ENCODE measurements at places on chromosomes 1 and 21.
A peak's percentile ranks its signal among the peaks of the same experiment; 100 is the strongest.

- no peak for DNase-seq
Observed at GRCh38 chr1:234938135-234938534, 190.5 kb downstream of the TOMM20 start.

GRCh38 chr1:48227165-48228013, 4.9 kb downstream of the SLC5A9 start:
- no peak for DNase-seq

DNA sequence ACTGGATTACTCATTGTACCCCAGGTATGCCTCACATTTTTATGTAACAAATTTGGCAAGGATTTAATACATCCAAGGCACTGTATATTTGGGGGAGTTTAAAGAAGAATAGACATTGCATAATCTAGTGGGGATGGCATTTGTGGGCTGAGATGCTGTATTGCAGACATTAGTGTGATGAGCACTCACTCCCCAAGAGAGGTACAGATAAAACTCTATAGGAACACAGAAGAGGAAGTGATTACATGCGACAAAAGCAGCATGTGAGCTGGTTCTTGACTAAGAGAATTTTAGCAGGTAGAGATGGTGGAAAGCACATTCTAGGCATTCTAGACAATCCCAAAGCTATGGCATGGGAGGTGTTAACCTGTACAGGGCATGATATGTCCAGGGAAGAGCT, 24.2 kb upstream of the CDC14A start:
- no peak for DNase-seq

DNA sequence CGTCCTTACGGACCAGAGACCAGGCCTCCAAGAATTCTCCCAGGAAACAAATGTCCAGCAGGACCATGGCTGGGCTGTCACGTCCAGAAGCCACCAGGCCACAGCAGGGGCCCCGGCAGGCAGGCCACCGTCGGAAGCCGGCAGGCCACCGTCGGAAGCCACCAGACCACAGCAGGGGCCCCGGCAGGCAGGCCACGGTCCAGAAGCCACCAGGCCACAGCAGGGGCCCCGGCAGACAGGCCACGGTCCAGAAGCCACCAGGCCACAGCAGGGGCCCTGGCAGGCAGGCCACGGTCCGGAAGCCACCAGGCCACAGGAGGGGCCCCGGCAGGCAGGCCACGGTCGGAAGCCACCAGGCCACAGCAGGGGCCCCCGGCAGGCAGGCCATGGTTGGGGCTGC, 67.0 kb upstream of the PDE9A start:
- no peak for DNase-seq

GRCh38 chr1:11478571-11479374, at the start of gene DISP3:
TSS of gene DISP3 (plus strand) at chr1:11479155. CDS start at chr1:11500993, 21,838 bp downstream.
- DNase-seq: peak; percentile 10

GRCh38 chr21:20404915-20405314, 593.3 kb upstream of the NCAM2 start:
- DNase-seq: no peak

DNA sequence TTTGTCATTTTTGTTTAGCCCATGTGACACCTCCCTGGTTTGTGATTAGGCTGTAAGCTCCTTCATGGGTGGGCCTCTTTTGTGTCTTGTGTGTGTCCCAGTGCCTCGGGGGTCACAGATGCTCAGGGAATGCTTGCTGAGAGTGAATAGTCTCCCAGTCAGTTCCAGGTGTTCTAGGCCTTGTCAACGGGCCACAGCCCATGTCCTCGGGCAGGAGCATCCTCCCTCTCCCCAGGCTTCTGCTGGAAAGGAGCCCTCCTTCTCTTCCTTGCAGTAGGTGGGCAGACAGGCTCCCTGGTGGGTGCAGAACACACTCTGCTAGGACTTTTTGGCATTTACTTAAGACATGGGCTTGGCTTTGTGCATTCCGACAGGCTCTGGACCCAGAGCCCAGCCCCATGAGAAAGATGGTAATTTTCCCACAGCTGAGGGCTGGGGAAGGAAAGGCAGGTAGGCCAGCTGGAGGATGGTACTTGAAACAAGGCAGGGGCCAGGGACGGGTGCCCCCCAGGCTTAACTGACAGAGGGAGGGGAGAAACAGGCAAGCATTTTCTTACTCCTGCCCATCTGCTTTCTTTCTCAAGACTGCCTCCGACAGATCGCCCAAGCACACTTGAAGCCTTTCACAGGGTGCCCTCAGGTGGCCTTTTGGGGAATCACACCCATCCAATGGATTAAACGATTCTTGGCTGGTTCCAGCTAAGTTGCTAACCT, 7.1 kb upstream of the CPLANE2 start:
- DNase-seq: peak; percentile 65

DNA sequence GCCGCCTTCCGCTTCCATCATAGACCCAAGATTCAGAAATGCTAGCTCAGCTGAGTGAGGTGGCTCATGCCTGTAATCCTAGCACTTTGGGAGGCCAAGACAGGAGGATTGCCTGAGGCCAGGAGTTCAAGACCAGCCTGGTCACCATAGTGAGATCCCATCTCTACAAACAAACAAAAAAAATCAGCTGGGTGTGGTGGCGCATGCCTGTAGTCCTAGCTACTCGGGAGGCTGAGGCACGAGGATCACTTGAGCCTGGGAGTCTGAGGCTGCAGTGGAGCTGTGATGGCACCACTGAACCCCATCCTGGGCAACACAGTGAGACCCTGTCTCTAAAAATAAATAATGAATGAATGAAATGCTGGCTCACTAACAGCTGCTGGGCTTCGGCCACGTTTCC, 39.7 kb downstream of the TOMM20 start:
- no peak for DNase-seq

DNA sequence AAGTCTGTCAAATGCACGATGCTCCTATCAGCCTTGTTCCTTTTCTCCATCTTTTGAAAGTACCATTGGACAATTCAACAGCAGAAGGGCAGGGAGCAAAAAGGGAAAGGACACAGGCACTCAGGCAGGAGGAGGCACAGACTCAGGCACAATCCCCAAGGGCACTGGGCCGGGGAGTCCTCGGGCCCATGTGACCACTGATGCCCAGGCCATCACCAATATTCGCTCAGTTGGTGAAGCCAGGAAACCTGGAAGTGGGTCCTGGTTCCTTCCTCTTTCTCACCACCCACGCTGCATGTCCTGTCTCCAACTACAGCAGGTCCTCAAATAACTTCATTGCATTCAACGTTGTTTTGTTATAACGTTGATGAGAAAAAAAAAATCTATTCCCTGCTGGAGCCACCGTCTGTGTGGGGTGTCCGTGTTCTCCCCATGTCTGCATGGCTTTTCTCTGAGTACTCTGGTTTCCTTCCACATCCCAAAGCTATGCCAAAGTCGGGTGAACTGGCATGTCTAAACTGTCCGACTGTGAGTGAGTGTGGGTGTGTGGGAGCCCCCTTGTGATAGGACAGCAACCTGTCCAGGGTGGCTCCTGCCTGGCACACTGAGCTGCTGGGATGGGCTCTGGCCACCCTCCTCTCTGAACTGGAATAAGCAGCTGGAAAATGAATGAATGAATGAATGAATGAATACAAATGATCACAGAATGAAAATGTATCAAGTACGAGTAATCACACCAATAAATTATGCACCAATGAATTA, 12.5 kb downstream of the NID1 start:
- DNase-seq: no peak

GRCh38 chr21:44831227-44831860, 13.5 kb upstream of the SUMO3 start:
- DNase-seq: no peak

- DNase-seq: no peak
Observed at GRCh38 chr21:15508554-15508953, 221.2 kb upstream of the USP25 start.

DNA sequence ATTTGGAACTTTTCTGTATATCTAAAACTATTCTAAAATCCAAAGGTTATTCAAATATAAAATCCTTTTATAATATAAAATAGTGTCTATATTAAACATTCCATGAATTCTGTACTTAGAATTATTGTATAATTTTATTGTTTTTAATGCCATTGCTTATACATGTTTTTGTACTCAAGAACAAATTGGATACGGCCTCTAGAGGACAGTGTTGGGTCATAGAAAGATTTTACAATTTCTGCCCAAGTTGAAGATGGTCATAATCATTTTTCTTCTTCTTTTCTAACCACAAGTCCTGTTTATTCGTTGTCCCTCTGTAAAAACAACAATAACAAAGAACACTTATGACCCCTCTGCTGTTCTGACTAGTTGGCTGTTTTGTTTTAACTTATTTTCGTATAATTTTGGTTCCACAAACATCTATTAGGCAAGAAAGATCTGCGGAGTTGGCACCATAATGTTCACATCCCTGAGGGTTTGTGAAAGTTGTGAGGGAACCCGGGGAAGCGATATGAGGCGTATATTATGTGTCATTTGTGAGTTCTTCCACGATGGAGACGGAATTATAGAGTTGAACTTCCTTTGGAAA, 75.7 kb upstream of the KIF26B start:
- DNase-seq: peak; percentile 53

GRCh38 chr1:47569681-47570470, 132.0 kb downstream of the FOXD2 start:
- DNase-seq: peak; percentile 97

DNA sequence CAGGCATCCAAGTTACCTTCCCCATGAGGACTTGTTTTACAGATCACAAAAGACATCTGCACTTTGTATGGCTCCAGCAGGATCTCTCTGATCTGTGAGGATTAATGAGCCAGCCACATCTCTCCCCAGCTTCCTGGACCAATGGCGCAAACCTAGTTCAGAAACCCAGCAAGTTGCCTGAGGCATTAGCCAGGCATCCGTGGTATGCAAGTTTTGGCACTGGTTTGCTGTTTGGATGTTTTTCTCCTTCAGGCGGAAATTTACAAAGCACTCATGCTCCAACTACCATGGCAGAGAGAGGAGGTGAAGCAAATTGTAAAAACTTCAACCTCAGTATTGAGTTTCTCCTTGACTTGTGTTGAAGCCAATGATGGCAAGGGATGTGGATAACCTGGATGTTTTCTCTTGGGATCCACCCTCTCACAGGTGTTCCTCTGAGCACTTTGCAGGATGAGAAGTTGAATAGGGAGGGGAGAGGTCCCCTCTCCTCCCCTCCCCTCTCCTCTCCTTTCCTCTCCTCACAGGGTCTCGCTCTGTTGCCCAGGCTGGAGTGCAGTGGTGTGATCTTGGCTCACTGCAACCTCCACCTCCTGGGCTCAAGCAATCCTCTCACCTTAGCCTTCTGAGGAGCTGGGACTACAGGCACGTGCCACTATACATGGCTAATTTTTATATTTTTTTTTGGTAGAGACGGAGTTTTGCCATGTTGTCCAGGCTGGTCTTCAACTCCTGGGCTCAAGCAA, 25.6 kb upstream of the ENO1 start:
- DNase-seq: peak; percentile 97

DNA sequence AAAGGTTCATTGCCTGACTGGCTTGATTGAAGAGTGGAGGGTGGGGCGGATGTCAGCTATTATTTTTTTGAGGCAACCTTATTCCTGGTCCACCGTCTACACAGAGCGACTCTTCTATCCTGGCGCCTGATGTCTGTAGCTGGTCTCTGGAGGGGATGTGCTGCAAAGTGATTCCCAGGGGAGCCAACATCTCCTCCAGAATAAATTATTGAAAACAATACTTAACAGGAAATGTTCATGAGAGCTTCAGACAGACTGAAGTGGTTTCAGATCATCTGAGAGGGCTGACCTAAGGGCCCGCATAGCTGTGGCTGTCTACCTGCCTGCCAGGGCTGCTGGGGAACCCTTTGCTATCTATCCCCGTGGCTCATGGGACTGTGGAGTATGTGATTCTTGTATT, 66.7 kb downstream of the TEX35 start:
- no peak for DNase-seq

GRCh38 chr1:116518400-116518799, 52.4 kb downstream of the CD58 start:
- DNase-seq: no peak

DNA sequence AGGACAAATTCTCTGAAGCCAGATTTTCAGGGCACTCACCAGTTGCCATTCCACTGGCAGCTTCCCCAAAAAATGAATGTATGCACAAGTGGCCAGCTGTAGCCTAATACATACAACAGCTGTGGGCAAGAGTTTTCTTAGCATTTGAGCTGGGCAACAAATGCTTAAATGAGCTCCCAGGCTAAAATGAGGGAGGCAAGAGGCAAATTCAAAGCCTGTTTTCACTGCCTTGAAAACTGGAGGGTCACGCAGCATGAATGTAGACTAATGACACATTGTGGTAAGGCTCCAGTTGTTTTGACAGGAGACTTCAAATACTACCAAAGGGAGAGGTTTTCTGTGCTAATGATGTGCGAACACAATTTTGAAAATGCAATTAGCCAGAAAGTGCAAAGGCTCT, 88.2 kb downstream of the TIAM1 start:
- DNase-seq: no peak

DNA sequence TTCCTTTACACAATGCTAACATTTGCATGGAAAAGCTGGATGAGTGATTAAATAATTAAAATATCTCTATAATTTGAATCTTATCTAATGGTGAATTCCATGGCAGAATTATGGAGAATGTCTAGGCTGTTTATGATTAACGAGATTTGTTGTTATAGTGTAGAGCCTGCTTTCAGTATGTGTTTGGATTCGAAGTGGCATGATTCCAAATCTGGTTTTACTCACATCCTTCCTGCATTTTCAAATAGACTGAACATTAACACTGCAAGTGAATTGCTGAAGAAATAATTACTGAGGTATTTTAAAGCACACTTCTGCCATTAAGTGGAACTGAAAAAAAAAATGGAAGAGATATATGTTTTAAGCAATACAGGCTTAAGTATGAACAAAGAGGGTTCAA, 5.1 kb upstream of the NEK7 start:
- DNase-seq: no peak

DNA sequence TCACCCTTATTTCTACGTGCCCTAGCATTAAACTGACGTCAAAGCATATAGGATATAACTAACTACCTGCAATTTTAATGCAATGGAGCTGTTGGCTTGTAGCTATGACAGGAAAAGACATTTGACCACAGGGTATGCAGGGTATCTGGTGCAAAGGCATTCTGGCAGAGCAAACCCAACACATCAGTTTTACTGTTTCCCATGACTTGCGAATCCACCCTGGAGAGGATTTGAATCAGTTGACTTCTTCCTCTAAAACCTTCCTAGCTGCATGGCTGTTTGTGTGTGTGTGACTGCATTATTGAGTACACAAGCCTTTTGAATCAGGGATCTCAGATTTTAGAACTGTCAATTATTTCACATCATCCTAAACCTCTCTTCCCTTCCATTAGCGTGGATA, 41.7 kb upstream of the SYT14 start:
- no peak for DNase-seq

- DNase-seq: no peak
Observed at GRCh38 chr1:29679828-29680558, 443.7 kb downstream of the PTPRU start.

DNA sequence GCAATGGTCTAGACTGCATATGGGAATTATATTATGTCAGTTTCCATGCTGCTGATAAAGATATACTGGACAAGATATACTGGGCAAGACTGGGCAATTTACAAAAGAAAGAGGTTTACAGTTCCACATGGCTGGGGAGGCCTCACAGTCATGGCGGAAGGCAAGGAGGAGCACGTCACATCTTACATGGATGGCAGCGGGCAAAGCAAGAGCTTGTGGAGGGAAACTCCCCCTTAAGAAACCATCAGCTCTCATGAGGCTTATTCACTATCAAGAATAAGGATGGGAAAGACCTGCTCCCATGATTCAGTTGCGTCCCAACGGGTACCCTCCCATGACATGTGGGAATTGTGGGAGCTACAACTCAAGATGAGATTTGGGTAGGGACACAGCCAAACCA, 21.2 kb downstream of the CCT8 start:
- DNase-seq: no peak
